MV-4-11 (cell line): ENCODE measurements at places on chromosomes 11 and 22.

DNA sequence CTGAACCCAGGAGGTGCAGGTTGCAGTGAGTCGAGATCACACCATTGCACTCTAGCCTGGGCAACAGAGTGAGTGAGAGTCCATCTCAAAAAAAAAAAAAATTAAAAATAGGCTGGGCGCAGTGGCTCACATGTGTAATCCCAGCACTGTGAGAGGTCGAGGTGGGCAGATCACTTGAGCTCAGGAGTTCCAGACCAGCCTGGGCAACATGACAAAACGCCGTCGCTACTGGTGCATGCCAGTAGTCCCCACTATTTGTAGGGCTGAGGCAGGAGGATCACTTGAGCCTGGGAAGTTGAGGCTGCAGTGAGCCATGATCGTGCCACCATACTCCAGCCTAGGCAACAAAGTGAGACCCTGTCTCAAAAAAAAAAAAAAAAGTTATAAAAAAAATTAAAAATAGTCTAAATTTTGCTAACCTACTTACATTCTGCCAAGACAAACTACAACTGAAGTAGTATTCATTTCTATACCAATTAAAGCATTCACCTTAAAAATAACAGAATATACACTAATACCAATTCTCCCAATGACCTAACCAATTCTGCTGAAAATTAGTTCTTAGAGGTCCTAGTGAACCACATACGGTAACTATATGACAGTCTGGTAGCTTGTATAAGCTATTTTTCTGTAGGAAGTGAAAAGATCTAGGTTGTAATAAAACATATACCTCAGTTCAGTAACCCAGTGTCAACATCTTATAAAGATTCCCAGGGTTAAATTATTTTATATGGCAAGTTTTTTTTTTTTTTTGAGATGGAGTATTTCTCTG is 7.1 kb downstream of the DDX6 start:
- DNase-seq, result no peak

- DNase-seq, result no peak
Measured at GRCh38 chr22:46606886-46607285, 13.3 kb upstream of the GRAMD4 start.

DNA sequence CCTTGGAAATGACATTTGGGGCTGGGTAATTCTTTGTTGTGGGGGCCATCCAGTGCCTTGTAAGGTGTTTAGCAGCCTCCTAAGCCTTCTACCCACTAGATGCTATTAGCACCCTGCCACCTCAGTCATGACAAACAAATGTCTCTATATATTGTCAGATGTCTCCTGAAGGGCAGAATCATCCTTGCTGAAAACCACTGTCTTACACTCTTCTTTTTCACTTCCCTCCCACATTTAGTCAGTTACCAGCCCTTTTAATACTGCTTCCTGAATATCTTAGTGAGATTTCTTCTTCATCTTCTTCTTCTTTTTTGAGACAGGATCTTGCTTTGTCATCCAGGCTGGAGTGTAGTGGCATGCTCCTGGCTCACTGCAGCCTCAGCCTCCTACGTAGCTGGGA is 33.1 kb downstream of the TNRC6B start:
- DNase-seq, result peak; percentile 90

- peak; percentile 55 for DNase-seq
Measured at GRCh38 chr11:5123802-5124521, 14.2 kb downstream of the OR52A5 start.

- DNase-seq, result no peak
Measured at GRCh38 chr11:6328321-6328720, 8.0 kb upstream of the CAVIN3 start.

DNA sequence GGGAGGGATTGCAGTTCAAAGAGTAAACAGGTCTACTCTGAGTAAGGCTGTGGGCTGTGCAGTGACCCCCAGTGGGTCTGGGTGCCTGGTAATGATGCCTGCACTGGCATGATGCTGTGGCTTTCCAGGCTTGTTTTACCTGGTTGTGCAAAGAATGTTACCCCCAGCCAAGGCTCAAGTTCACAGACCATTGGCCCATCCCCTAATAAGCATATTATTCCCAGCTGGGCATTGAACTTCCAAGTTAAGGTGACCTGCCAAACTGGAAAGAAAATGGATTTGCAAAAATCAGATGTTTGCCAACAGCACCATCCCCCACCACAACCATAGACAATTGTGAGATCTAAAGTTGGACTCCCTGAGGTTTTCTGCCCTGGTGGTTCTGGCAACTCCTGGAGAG is 7.9 kb upstream of the EHF start:
- DNase-seq, result no peak

GRCh38 chr22:45309422-45310227 is at the start of gene FAM118A:
Gene FAM118A (plus strand): TSS chr22:45309934. CDS start chr22:45322380, 12,446 bp downstream.
- DNase-seq, result peak; percentile 85

GRCh38 chr11:106178361-106178760 is 100.9 kb downstream of the AASDHPPT start:
- no peak for DNase-seq

- no peak for DNase-seq
Measured at GRCh38 chr11:110720431-110721275, 8.4 kb upstream of the ARHGAP20 start.

DNA sequence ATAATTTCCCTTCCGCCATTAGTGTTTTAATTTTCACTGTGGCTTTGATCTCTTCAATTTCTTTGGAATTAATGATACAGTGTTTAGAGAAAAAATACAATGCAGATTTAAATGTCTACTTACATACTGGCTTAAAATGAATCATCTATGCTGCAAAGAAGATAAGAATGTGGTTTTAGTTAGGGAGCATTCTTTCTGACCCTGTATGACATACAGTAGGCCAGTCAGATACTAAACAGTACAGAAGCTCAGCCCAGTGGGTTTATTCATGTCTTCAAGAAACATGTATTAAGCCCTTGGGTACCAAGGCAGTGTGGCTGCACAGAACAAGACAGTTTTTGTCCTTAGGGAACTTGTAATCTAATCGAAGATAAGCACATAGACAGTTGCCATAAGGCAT is 268.8 kb downstream of the DDX10 start:
- DNase-seq, result no peak

DNA sequence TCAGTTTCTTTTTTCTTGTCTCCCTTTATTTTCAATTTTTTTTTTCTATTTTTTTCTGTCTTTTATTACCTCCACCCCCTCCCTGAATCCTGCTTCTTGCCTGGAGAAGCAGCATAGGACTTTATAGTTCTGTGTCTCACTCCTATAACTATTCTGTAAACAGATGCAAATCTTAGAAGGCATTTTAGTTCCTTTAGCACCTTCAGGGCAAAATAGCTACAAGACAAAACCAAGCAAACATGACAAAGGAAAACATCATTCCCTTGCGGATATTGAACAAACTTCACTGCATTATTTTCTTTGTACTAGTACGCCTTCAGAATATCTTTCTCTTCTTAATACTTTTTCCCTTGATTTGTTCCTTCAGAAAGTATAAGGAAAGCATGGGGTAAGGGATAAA is 446.2 kb upstream of the CHORDC1 start:
- DNase-seq, result no peak

- DNase-seq, result peak; percentile 78
Measured at GRCh38 chr11:35138943-35139721, at the start of gene CD44. Gene CD44 (plus strand): TSS chr11:35139171. CDS start chr11:35139304, 133 bp downstream.

DNA sequence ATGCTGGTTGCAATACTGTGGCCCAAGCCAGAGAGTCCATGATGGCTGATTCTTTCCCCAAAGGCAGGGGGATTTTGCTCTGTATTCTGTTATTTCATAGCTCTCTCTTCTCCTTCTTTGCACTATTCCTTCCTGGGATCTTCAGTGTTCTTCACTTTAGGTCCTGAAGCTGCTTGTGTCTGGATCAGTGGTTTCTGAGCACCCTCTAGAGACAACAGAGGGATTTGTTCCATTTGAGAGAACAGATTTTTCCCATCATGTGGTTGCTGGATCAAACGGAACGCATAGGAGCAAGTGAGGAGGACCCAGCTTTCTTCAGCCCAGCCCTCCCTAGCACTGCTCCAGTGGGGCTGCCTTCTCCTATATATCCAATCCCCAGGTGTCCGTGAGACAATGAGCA is 68.7 kb upstream of the SYN3 start:
- DNase-seq, result no peak
